AML-193 (cell line): ENCODE measurements at places on chromosomes 5 and 9.

DNA sequence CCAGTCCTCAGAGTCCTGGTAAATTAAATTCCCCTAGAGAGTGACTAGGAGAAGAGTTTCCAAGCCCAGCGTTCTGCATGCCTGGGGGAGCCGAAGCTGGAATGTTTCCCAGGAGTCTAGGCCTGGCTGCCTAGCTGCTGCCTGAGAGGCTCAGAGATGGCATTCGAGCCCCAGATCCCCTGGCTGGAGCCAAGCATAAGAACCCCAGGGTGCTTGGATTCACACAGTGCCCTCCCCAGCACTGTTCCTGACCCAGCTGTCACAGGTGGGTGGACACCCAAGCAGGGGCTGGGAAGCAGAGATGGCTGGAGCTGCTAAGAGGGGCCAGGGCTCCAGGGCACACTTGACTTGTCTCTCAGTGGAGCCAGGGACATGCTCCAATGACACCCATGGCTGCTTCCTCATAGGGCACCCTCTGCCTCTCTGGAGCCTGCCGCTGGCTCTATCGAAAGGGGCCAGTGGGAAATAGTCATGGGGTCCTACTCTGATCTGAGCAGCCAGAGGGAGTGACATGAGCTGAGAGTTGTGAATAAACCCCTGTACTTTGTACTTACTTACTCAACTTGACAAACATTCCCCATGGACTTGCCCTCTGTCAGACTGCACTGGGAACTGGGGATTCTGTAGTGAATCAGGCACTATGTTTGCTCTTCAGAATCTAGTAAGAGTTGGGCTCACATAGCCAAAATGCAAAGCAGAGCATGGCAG, 62.6 kb upstream of the XPA start:
- no peak for DNase-seq

- DNase-seq: no peak
Measured at GRCh38 chr9:105887679-105888078, 193.3 kb downstream of the TMEM38B start.

DNA sequence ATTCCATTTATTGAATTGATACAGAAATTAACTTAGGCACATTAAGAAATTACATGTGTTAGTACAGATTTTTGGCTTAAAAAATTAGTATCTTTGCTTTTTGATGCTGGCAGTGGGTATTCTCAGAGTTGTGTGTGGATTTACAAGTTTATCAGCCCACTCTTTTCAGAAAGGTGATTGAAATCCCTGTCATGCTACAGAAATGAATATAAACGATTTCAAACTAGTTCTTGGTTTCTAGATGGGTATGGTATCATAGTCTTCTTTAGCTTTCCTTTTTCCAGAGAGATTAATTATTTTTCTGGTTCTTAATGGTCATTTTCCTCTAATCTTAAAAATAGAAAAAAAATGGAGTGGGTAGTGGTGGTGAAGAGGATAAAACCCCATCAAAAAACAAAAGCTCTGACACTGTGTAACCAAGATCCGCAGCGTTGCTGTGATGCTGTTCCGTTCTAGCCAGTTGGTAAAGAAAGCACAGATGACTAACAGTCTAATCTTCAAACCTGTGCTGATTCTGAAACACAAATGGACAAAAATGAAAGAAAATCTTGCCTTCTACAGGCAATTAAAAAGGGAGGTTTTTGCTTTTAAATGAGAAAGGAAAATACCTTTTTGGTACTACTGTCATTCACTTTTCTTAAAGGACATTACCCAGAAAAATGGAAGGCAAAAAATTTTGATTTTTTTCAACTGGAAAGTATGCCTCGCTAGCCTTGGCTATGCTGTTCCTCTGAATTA, 5.2 kb downstream of the LRRTM2 start:
- DNase-seq: no peak

DNA sequence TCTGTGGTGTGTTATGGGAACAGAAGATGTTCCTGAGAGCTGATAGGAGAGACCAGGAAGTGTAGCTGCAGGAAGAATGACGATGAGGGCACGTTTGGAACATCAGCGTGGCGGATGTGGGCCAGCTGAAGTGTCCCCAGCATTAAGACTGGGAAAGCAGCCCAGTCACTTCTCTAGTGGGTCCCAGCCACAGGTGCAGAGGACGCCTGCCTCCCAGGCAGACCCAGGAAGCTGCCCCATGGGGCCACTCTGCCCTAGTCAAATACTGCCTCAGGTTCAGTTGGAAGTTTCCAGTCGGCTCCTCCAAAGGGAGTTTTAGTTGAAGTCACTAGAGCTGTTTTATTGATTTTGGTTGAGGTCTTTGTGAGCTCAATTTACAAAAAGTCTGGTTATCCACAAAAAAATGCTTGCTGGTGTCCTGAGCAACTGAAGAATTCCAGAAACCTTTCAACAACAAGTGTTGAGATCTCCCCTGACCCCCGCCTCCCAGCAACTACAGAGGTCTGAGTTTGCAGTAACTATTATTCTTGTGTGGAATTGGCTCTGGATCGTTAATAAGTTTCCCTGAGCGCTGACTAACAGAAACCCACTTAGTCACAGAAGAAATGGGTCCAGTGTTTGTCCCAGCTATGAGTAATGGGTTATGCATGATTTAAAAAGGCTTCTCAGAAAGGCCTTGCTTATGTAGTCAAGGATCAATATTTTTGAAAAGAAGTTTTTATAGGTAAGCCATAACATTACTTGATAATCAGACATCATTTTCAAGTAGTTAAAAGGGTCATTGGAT, 294.1 kb downstream of the FANCC start:
- DNase-seq: no peak

DNA sequence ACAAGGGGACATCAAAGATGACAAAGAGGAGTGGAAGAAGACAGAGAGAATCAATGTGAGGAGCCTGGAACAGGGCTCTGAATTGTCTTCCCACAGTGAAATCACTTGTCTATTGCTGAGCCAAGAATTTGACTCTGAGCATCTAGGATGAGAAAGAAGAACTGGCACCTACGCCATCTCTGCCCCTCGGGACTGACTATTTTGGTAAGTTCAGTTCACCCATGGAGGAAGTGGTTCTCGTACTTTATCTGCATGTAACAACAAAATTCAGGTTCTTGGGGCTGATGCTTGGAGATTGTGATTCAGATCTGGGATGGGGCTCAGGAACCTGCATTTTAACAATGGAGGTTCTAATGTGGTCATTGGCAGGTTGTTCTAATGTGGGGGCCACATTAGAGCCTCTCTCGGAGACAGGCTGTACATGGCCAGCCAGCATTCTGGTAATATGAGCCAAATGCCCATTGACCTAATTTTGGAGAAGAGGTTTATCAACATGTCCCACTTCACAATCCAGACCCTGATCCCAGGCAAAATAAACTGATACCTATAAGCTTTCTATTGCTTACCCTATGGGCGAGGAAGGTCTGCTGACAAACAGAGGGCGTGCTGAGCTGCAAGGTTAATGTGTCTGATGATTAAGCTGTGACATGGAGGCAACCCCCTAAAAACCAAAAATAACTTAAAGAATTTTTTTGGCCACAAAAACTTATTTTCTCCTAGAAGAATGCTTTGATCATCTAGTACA, 2.7 kb upstream of the IL12B start:
- no peak for DNase-seq

DNA sequence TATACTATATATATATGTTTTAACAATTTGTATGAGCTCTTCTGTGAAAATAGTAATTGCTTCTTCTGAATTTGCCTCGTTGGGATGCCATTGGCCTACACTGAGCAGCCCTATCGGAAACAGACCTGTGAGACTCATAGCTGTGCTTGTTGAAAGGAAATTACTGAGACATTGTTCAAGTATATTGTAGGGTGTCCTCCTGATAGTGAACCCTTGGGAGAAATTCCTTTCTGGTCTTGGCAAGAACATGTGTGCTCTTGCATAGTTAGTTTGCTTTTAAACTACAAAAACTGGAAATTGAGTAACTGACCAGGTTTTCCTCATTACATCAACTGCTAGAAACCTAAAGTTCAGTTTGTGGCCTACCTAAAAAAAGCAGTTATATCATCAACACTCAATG, 160.9 kb downstream of the LURAP1L start:
- DNase-seq: no peak

GRCh38 chr9:5665059-5665458, 36.2 kb downstream of the RIC1 start:
- DNase-seq: no peak

GRCh38 chr5:122183788-122184170, 54.4 kb downstream of the ZNF474 start:
- DNase-seq: no peak

- no peak for DNase-seq
Measured at GRCh38 chr5:136425921-136426320, 60.6 kb upstream of the TRPC7 start.

DNA sequence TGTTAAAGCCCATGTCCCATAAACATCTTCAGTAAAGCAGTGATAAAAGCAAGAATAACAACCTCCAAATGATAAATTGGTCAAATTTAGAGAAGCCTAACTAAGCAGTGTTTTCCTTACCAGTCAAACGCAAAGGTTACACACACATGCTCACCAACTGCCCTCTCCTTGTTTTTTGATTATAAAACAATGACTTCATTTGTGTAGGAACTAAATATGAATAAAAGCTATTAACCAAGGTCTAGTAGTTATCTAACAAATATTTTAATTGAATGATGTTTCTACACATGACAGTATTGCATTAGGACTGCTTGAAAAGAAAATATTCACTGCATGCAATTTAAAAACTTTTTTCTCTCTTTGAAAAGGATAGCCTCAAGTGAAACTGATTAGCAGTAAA, 36.7 kb downstream of the PCA3 start:
- no peak for DNase-seq

DNA sequence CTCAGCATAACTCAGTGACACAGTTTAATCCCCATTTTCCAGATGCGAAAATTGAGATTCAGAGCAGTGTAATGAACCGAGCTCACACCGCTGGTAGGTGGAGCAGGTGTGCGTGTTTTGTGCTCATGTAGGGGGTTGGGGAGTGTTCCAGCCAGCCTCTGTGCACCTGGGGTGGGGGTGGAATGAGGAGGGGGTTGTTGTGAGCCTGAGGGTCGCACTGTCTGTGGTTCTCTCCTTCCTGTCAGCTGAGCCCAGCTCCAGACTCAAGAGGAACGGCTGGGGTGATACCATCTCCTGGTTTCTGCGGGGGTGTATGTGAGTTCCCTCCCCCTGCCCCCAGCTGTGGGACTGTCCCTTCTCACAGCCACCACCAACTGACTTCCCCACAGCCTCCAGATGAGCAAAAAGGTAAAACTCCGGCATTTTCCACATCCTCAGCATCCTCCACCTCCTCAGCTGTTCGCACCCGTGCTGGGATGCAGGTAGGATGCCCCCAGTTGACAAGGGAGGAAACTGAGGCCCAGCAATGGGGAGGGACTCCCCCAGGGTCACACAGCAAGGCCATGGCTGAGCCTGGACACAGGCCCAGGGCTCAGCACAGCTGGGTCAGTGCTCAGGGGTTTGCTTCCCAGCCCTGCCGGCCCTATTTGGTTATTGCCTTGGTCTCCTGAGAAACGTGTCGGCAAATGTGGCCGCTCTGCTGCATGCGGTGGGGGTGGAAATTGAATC, 2.1 kb downstream of the SH2D3C start:
- peak; percentile 70 for DNase-seq

DNA sequence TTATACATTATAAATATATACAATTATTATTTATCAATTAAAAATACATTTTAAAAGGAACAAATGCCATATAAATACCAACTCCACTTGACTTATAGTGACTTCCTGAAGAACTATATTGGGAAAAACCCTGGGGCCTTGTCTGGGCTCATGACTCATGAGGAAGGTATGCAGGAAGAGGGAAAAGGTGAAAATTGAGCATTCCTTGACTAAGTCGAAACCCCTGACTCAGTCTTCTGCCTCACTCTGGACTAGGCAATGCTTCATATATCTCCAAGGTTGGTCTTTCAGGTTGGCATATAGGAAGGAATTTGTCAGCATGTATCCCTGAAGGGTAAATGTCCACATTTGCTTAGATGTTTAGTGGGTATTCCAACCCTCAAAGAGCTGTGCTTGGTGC, 78.5 kb downstream of the SH3TC2 start:
- DNase-seq: no peak

DNA sequence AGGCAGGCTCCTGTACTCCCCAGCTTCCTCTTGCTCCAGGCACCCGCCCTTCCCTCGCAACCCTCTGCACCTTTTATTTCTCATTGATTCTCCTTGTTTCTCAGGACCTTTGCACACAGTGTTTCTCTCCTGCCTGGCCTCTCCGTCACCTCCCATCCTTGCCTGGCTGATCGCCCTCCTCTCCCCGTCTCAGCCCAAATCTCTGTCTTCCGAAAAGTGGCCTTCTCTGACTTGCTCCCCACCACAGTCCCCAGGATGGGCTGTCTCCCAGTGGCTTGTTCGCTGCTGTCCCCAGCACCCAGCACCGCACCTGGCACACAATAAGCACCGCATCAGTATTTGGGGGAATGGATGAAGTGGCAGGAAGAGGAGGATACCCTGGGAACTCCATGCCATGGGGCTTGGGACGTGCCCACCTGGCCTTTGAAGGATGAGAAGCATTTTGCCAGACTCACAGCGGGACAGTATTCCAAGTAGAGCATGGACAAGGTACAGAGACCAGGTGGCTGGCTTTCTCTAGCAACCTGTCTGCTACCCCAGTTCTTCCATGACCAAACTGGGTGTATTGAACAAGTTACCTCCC, 62.5 kb downstream of the LMX1B start:
- DNase-seq: no peak

GRCh38 chr5:159971514-159971913, 37.4 kb upstream of the TTC1 start:
- DNase-seq: no peak

DNA sequence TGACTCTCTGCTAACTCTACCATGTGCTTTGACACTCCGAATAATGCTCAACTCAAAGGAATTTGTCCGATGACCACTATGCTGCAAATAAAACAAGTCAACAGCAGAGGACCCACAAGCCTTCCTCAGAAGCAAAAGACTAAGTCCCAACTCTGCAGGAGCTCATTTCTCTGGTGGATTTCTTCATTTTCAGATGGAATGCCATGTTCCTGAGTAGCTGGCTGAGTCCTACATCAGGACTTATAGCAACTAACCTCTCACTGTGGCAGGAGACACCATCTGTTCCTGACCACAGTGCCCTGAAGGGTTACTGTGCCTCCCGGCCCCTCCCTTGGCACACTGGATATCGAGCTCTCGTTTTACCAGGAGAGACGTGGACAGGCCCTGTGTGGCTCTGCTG, 20.8 kb downstream of the LHFPL2 start:
- DNase-seq: no peak

- DNase-seq: no peak
Measured at GRCh38 chr9:110659891-110660541, 8.6 kb upstream of the MUSK start.

- no peak for DNase-seq
Measured at GRCh38 chr9:87592554-87593358, 95.1 kb downstream of the DAPK1 start.

- no peak for DNase-seq
Measured at GRCh38 chr5:120463991-120464626, at the start of gene PRR16. Gene PRR16 (plus strand): TSS chr5:120464300.
